ENCODE measurements at places on chromosomes 4 and X.

DNA sequence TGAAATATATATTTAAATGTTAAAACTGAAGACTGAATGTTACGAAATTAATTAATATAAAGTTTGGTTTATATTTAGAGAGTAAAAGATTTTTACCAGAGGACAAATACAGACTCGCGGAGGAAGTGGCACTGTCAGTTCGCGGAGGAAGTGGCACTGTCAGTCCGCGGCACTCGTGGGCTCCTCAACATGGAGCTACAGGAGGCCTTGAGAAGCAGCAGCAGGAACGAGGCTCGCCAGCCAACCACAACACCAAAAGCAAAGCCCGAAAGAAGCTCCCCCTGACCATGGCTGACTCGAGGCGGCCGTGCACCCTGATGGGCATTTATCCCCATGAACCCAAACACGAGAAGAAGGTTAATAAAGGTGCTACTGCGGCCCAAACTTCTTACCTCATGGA is 125.3 kb upstream of the PABPC4L start:
- no peak for DNase-seq

DNA sequence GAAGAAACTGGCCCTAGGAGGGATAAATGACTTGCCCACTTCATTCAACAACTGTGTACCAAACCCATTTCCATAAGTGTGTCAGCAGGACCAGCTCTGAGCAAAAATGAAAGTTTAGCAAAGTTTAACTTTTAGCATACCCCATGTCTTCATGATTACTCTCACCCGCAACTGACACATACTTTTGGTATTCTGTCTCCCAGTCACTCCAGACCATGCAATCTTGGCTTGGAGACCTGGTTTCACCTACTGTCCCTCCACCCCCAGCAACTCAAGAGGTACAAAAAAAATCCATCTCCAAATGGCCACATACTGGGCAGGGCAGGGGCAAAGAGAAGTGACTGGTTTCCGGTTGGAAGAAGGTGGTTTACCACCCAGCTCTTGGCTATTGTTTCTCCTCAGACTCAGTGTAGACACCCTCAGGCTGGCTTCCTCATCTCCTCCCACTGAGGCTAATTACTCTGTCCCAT is 79.8 kb downstream of the RLIM start:
- DNase-seq = no peak

- no peak for DNase-seq
Observed at GRCh38 chr4:27873596-27873995, 1013.0 kb downstream of the STIM2 start.

GRCh38 chr4:172155838-172156345 is 342.7 kb downstream of the GALNTL6 start:
- DNase-seq = no peak

DNA sequence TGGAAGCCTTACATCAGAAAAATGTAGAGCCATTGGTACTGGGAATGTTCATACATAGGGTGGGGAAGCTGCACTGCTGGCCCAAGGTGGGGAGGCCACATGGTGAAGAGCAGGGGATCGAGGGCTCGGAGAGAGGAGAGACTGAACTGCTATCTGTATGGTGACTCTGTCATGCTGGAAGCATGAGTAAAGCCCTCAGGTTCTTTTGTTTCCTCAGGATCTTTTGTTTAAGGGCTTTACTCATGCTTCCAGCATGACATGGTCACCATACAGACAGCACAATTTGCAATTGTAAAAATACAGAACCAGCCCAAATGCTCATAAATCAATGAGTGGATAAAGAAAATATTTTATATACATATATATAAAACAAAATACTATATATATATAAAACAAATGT is 78.4 kb downstream of the KLF8 start:
- DNase-seq = no peak

GRCh38 chr4:156946516-156947424 is 24.8 kb downstream of the PDGFC start:
- peak; percentile 83 for DNase-seq

DNA sequence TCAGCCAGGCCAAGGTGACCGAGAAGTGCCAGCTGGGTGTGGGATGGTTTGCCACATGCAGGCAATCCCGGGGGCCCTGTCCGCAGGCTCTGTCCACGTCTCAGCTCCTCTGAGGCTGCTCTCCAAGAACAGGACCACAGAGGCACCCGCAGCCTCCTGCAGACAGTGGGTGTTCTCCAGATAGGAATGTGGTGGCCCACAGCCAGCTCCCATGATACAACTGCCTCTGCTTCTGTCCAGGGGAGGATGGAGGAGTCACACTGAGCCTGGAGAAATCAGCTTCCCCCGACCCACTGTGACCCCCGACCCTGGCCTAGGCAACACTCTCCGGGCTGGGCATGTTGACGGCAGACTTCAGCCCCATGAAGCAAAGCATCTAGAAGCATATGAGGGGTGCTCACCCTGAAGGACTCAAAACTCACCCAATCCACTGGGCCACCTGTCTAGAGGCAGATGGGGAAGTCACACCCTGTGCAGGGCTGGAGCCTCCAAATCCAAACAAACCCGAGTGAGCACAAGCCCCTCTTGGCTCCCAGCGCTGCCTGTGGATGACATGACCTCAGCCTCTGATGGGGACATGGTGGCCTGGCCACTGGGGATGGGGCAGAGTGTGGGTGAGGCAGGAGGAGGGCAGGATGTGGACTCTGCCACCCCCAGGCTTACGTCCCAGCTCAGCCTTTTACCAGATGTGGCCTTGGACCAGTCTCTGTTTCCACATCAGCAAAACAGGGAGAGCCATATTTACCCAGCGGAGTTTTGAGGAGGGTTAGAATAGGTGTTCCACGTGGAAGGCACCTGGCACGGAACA is 102.3 kb downstream of the PSAPL1 start:
- peak; percentile 70 for DNase-seq

DNA sequence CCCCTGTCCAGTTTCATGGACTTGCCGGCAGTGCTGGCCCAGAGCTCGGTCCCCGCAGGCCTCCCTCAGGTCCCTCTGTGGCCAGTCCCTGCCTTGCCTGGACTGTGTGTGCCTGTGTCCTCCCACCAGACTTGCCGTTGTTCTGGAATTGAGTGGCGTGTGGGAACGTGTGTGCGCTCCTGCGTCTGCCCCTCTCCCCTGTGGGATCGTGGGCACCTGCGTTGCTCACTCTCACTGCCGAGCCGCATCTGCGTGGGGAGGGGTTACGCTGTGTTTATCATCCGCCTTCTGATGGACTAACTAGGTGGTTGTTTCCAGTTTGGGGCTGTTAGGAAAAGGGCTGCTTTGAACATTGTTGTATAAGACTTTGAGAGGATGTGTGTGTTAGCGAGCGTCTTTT is 21.2 kb downstream of the PCGF3 start:
- no peak for DNase-seq

DNA sequence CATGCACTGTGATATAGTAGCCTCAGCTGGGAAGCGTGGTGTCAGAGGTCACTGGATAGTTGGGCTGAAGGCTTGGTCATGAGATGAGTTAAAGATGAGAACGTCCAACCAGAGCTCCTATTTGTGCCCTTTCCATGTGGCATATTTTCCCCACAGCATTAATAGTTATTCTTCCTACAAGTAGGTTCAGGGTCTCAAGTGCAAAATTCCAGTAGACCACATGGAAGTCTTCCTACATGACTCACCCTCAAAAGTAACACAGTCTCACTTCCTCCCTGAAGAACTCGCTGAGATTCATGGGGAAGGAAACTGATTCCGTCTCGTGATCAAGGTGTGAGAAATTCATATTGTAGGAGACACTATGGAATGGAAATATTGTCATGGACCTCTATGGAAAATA is 1212.5 kb upstream of the PRKX start:
- DNase-seq = no peak

- DNase-seq = peak; percentile 77
Observed at GRCh38 chrX:71541210-71542022, 8.5 kb downstream of the OGT start.

GRCh38 chr4:104488151-104488550 is 6.5 kb downstream of the CXXC4 start:
- DNase-seq = no peak

DNA sequence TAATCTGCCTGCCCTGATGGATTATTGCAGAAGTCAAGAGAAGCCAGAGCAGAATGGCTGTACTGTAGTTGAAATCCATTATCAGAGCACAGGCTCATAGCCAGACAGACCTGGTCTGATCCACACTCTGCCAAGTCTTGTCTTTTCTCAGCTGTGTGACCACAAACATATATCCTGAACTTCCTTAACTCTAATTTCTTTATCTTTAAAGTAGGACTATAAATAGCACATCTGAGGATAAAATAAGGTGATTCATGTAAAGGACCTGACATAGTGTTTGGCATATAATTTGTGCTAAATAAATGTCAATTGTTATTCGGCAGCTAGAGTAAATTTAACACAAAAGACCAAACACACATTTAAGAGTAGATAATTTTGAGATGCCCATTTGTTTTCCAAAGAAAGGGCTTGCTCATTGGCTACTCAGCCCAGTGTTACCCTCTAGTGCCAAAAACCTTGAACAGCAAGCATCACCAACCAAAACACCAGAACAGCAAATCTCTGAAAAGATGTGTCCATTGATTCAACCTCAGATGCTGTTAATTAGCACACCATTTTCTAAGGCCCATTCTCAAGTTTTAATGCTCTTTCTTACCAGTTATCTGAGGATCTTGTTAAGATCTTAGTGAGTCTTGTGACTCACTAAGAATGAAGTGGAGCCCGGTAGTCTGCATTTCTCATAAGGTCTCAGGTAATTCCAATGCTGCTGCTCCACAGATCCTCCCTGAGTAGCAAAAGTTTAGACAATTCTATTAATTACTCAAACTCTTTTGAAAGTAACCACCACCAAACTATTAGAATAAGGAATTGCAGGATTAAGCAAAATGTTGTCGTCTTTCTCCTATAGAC is 108.8 kb downstream of the HHIP start:
- DNase-seq = peak; percentile 75

DNA sequence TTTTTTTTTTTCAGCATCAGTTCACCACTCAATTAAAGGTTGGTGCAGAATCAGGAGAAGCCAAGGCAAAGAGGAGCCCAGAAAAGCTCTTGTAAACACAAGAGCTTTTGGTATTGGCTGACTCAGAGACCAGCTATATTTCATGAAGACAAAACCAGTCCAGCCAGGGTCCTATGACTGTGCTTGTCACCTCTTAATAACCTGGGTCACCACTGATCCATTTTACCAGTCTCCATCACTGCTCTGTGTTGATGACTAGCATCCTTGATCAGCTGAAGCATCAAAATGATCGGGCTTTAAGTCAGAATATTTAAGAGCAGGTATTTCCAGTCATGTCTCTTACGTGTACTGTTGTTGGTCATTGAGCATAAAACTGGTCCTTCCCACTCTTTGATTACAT is 237.9 kb downstream of the PACRGL start:
- DNase-seq = no peak

GRCh38 chrX:39609941-39610340 is 487.8 kb downstream of the BCOR start:
- DNase-seq = no peak

DNA sequence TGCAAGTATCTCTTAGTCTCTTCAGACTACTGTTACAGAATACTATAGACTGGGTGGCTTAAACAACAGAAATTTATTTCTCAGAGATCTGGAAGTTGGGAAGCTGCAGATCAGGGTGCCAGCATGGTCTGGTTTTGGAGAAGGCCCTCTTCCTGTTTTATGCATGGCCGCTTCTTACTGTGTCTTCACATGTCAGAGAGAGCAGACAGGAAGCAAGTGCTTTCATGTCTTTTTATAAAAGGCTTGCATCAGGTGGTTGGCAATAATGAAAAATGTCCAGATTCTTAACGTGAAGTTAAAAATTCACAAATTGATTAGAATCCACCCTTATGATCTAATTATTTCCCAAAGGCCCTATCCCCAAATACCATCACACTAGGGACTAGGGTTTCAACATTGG is 284.9 kb downstream of the RPA4 start:
- no peak for DNase-seq
